ENCODE measurements at places on chromosomes 7 and 10. TPM values are rescaled to one million over a fixed set of nuclear protein-coding genes. Genes with fewer than 3 reads are reported as not detected.

CLDN4 gene
- total RNA-seq, result not detected

- DNase-seq, result no peak
Observed at GRCh38 chr10:21217107-21217506, 308.4 kb downstream of the SKIDA1 start.

DNA sequence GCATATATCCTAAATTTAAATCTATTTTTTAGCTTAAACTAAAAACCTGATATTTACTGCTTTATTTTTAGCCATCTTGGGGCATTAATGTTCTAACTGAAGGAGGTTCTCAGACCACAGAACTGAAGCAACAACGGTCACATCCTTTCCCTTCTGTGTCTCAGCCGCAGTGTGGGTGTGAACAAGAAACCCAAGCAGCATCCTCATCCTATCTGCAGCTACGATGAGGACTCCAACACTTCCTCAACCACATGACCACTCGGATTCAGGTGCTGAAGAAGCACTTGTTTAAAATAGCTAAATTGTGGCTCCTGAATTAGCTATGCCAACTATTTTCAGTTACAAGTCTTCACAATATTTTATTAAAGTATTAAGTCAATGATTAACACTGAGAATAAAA is 5.3 kb downstream of the ESYT2 start:
- peak; percentile 64 for DNase-seq

DNA sequence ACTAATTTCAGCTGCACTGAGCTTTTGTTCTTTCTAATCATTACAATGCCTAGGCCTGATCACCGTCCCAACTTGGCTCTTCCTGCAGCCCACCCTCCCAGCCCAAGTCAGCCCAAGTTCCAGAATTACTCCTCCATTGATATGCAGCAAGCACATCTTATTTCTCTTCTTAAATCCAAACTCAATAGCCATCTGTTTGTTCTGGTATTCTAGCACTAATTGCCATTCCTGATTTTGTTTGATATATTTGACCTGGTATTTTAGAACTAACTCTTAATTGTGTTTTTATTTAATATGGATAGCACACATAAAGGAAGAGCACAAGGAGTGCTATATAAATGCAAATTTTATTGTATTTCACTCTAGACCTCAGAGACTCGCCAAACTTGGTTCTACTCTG is 241.2 kb downstream of the SKIDA1 start:
- DNase-seq, result no peak

GRCh38 chr7:126755381-126755780 is 497.4 kb downstream of the GRM8 start:
- peak; percentile 6 for DNase-seq

SLC25A13 gene
- 25.0 TPM for total RNA-seq

- DNase-seq, result no peak
Observed at GRCh38 chr7:3579638-3580219, 278.7 kb downstream of the SDK1 start.

DNA sequence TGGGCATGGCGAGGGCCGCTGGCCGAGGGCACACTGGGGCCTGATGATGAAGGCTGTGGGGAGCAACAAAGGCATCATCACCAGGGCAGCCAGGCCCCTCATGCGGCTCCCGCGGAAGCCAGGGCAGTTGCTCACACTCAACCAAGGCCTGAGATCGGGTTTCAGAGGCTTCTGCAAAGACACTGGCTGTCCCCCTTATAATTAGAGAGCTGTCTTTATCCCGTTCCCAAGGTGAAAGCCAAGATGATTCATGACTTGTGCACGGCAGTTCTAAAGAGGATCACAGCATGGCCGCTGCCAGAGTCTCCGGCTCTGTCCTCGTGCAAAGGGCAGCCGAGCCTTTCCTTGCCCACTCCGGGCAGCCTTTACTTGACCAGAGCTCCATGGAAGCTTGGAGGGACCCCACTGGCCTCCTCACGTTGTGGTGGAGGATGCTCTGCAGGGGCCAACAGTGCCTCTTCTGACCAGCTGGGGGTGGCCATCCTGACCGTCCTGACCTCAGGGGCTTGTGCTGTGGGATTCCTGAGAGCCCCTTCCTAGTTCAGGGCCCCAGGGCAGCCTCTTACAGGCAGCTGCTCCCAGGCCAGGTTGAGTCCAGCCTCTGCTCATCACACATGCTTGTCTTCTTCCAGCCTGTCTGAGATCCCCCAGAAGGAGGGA is 82.3 kb downstream of the PRKAG2 start:
- peak; percentile 90 for DNase-seq

GRCh38 chr7:10128748-10129147 is 844.9 kb upstream of the PHF14 start:
- DNase-seq, result no peak

GRCh38 chr7:99078416-99078815 is 65.5 kb downstream of the SMURF1 start:
- DNase-seq, result no peak

GRCh38 chr7:77328669-77329068 is 87.5 kb downstream of the GSAP start:
- DNase-seq, result peak; percentile 63

GRCh38 chr10:80168162-80168511 is 35.6 kb downstream of the PLAC9 start:
- DNase-seq, result peak; percentile 95
